ENCODE measurements at places on chromosomes 12 and 14.

GRCh38 chr12:69106482-69107118, 132.8 kb upstream of the CPSF6 start:
- no peak for DNase-seq

DNA sequence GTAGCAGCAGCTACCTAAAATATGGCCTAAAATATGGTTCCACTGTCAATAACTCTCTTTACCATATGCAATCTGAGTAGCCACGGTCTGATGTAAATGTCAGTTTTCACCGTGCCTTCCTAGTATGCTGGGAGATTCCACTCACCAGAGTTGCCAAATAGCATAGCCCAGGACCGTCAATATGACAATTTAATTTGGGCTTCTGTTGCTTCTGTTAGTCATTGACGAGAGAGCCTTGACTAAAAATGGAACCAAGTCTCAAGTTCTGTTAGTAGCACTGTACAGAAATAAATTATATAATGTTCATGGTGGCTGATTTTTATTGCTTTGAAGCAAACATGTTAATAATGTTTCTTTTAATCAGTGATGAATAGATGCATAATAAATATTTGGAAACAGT, 348.4 kb downstream of the BCAT1 start:
- DNase-seq: no peak

DNA sequence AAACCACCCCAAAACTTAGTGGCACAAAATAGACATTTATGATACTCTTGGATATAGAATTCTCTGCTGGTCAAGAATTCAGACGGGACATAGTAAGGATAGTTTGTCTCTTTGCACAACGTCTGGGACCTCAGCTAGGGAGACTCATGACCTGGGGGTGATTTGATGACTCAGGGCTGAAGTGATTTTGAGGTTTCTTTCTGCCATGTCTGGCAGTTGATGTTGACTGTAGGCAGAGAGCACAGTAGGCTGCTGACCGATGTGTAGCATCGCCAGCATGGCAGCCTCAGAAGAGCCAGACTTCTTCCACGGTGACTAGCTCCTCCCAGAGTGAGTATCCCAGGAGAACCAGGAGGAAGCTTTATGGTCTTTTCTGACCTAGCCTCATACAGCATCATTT, 88.9 kb upstream of the FRMD6 start:
- no peak for DNase-seq

- DNase-seq: peak; percentile 85
Observed at GRCh38 chr14:103628684-103629502, at the start of gene KLC1. KLC1 (plus strand) TSS chr14:103629211; CDS start chr14:103654565, 25,354 bp downstream.

- no peak for DNase-seq
Observed at GRCh38 chr14:28482251-28483040, 284.1 kb upstream of the FOXG1 start.

GRCh38 chr12:54370171-54370730, 6.0 kb upstream of the GPR84 start:
- DNase-seq: no peak

DNA sequence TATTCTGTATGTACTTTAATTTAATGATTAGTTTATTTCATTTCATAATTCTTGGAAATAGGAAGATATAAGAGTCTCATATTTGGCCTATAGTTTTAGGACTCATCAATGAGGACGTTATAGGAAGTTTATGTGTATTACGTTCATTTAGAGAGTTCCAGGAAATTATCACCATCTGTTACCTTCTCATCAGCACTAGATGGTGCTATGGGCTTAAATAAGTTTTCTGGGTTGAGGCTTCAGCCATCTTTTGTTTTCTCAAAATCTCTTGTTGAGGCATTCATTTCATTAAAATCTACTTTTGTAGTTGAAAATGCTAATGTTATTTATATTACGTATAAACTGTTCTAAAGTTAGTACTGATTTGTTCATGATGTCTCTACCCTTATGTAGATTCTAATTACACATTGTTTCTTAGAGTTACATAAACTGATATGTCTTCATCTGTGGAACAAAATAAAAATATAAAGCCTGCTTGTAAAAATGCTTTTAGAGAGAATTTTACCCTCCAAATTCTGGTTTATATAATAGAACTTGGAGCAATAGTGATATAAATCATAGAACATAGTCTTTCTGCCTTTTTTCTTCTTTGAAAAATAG, 89.2 kb downstream of the CFAP54 start:
- DNase-seq: no peak

DNA sequence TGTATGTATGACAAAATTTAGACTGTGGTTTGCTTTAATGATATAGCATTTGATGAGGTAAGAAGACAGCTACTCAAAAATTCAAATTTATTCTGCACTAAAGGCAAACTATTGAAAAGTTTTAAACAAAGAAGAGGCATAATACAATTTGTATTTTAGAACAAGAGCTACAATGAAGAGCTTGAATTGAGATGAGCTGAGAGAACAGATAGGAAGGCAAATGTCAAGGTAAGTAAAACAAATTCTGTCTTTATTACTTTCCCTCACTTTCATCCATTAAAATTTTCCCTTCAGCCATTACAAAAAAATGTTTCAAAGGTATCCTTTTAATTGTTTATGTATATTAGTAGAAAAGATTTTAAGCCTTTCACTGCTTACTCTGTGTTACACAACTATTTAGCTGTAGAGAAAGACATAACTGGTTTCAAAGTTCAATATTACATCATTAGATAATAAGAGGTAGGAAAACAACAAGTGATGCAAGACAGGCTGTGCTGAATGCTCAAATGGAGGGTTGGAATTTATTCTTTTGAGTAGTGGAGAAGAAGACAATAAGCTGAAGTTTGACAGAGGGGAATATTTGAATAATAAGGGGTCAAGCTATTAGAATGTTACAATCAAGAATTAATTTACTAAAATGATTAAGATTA, 1334.1 kb downstream of the FSCB start:
- DNase-seq: no peak

GRCh38 chr12:51449580-51450246, 25.1 kb downstream of the SLC4A8 start:
- DNase-seq: no peak

- DNase-seq: no peak
Observed at GRCh38 chr12:17618831-17619230, 471.2 kb downstream of the RERGL start.

DNA sequence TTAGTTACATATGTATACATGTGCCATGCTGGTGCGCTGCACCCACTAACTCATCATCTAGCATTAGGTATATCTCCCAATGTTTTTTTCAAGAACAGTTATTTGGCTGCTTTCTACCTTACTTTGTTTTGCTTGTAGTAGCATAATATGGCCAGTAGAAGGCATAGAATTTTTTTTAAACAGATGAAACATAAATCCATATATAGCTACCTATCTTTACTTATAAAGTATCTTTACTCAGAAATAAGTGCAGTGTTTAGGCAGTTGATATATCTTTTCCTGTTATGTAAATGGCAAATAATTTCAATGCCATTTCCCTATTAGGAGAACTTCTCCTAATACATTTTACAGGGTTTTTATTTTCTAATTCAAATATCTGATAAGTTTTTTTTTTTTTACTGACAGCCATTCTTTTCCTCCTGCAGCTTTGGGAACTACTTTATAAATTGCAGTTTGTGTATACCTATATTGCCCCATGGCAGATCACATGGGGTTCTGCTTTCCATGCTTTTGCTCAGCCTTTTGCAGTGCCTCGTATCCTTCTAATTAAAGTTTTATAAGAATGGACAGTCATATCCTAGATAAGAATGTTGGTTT, 143.1 kb downstream of the PCNX1 start:
- DNase-seq: no peak

- no peak for DNase-seq
Observed at GRCh38 chr12:52633383-52633782, 15.0 kb upstream of the KRT73 start.

DNA sequence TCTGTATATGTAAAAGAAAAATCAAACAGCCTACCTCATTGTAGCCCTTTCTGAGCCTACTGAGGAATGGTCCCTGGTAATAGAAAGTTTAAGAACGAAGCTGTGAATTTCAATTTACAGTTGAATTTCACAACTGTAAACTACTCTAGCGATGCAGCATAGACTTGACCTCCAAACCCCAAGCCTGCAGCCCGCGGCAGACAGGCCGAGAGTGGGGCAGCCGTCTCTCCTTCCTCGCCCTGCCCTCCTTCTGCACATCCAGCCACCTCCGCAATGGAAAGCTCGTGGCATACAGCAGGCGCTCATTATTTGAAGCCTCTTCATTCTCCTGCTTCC, 15.3 kb downstream of the RNASE2 start:
- no peak for DNase-seq

GRCh38 chr14:72822946-72823611, 70.8 kb downstream of the DPF3 start:
- no peak for DNase-seq

GRCh38 chr14:34711169-34711568, 3.2 kb downstream of the CFL2 start:
- DNase-seq: no peak

DNA sequence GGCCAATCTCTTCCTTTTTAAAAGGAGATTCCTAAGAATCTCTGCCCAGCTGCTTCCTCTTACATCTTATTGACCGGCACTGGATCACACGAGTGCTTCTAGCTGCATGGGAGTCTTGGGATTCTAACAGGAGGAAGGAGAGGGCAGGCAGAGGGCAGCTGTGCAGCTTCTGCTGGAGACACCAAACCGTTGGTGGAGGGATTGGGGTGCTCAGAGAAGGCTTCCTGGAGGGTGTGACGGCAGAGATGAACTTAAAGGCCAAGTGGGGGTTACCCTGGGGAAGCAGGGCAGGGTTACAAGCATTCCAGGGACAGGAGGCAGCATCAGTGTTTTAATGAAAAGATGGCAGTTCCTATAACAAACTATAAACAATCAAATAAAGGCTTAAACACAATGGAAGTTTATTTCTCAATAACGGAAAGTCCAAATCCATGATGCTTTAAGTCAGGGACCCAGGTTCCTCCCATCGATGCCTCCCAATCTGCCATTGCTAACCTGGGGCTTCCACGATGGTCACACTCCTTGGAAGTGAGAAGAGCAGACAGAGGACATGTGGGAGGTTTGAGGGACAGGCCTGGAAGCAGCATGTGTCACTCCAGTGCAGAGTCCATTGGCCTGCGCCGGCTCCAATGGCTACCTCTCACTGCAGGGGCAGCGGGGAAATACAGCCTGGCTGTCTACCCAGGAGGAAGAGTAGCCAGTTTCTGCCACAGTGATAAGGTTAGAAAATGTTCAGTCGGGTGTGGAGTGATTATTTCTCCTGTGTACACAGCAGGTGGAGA, 53.1 kb upstream of the DDX11 start:
- DNase-seq: no peak

DNA sequence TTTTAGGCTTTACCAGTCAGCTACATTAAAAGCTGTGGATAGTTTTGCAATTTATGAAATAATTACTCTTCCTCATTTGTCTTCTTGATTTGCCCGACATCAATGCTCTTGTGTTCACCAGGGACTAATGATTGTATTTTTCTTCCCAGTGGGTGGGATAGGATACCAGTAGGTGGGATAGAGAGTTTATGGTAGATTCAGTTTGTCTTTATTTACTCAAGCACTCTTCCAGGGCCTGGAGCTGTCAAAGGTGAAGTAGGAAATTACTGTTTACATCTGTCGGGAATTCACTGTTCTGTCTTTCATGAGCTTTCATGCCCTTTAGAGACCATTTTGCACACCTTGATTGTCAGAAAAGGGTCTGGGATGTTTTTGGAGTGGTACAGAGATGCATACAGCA, 36.6 kb downstream of the ETV6 start:
- no peak for DNase-seq

DNA sequence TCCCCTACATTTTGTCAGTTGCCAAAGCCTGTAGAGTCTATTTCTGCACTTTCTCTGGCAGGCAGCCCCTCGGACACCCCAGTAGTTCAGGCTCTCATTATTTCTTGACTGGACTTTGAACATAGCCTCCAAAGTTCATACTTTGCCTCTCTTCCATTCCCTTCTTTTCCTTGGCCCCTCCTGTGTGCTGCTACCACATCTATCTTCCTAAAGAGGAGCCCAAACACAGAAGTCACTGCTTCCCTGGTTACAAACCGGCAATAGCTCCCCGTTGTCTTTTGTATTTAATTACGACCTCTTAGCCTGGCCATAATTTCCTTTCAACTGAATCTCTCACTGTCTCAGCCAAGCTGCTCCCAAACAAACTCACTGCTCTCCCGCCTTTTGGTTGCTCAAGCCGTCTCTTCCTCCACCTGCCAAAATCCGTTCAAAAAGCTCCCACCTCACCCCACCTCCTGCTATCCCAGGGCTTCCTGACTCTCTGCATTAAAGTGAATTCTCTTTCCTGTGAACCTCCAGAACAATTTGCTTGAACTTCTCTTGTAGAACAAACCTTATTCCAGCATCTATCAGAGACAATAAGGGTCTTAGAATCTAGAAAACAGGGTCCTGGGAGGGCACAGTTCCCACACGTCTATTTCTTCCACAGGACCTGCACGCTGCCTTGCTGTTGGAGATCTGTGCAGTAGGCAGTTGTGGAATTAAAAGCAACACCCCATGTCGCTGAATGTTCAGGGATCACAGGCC, 46.9 kb downstream of the PRMT8 start:
- no peak for DNase-seq

- no peak for DNase-seq
Observed at GRCh38 chr14:44041700-44042099, 465.4 kb downstream of the FSCB start.

GRCh38 chr14:53539489-53540126, 386.5 kb upstream of the DDHD1 start:
- peak; percentile 57 for DNase-seq

GRCh38 chr12:41701943-41702601, 442.6 kb downstream of the GXYLT1 start:
- DNase-seq: no peak

GRCh38 chr14:100442036-100442435, 118.9 kb downstream of the SLC25A47 start:
- DNase-seq: no peak

- DNase-seq: no peak
Observed at GRCh38 chr12:85632390-85632789, 203.8 kb downstream of the RASSF9 start.

DNA sequence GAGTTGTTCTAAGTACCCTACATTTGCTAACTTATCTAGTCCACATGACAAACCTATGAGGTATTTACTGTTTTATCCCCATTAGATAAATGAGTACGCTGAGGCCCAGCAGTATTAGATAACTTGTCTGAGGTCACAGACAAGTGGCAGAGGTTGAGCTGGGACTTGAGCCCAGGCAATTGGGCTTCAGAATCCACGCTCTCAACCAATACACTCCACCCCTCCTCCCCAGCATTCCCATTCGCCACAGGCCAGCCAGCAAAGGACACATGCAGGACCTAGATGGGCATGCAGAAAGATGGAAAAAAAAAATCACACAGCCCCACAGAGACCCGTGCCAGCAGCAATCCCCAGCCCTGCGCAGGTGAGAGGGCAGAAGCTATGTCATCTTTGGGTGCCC, 12.4 kb downstream of the HDAC7 start:
- DNase-seq: no peak

DNA sequence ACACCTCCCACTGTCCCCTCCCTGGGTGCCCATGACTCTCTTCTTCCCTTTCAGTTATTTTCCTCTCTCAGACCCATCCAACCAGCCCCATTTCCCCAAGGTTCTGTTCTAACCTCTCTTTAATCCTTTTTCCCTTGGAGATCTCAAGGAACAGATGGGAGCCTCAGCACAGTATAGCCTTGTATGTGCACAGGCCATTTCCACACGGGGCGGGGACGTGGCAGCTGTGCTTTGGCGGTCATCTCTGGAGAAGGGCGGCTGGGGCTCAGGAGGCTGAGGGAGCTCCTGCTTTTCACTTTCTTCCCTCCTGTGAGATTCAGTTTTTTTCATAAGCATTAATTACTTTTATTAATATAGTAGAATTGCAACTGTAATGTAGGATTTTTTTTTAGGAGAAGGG, 212.2 kb downstream of the ZFP36L1 start:
- DNase-seq: no peak

All from stimulated activated CD4-positive, alpha-beta T cell treated with anti-CD3 and anti-CD28 coated beads, Interleukin-2, amount 100 ng/mL, for 48 hours (primary cell).